ELF-1 (cell line): ENCODE measurements at places on chromosomes 5 and 9.
A peak's percentile ranks its signal among the peaks of the same experiment; 100 is the strongest.

GRCh38 chr9:69019808-69020207 lies 5.9 kb upstream of the PRKACG start:
- no peak for DNase-seq

DNA sequence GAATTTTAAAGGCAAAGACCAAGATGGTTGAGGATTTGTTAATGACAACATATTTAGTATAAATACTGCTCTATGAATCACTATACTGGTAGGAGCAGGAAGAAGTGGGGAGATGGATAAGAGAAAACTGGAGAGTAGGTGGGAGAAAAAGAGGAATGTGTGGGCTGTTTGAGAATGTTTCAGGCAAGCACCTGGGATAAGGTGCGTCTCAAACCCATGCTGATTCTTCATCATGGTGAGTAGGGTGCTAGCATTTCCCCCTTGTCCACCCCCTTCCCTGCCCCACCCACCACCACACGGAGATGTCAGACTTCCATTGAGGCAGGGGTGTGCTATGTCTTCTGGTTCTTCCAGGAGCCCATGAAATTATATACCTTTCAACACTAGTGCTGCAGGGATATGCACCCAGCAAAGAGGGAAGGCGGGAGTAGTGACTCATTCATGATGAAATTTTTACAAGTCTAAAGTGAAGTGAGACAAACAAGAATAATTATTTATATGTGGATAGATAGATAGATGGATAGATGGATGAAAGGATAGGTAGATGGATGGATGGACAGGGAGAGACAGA lies 54.3 kb downstream of the MTX3 start:
- no peak for DNase-seq

DNA sequence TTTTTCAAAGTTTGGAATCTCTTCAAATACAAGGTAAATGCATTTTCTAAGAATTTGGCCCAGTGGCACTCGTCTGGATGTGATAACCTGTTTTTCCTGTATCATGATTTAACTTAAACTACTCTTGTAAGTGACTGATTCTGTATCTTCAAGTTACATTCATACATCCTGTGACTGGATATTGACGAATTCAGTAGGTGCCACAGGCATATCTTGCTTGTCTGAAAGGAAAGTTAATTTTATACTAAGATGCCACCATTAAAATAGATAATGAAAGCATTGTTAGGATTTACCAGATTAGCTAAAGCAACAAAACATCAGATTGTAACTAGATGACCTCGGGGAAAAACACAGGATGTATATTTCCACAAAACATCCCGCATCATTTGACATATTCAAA lies 175.3 kb upstream of the ZNF608 start:
- no peak for DNase-seq

GRCh38 chr5:77095189-77095588 lies 8.1 kb upstream of the ZBED3 start:
- DNase-seq: no peak

GRCh38 chr9:116179568-116179967 lies 26.0 kb downstream of the PAPPA start:
- DNase-seq: no peak

DNA sequence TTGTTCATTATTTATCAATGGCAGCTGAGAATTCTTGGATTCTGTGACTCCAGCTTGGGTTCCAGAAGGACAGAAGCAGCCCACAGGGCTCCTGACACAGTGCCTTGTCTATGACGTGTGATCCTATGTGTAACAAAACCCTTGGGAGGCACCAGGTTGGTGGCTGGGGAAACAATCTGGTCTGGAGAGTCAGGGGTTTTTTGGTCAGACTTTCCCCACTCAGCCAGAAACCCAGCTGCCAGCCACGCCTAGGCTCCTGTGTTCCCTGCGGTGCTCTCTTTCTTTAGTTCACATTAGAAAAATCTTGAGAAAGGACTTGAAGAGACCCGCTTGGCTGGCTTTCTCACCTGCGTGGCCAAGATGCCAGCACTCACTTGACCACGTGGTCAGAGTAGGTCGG lies 15.5 kb upstream of the ZBED3 start:
- DNase-seq: no peak

DNA sequence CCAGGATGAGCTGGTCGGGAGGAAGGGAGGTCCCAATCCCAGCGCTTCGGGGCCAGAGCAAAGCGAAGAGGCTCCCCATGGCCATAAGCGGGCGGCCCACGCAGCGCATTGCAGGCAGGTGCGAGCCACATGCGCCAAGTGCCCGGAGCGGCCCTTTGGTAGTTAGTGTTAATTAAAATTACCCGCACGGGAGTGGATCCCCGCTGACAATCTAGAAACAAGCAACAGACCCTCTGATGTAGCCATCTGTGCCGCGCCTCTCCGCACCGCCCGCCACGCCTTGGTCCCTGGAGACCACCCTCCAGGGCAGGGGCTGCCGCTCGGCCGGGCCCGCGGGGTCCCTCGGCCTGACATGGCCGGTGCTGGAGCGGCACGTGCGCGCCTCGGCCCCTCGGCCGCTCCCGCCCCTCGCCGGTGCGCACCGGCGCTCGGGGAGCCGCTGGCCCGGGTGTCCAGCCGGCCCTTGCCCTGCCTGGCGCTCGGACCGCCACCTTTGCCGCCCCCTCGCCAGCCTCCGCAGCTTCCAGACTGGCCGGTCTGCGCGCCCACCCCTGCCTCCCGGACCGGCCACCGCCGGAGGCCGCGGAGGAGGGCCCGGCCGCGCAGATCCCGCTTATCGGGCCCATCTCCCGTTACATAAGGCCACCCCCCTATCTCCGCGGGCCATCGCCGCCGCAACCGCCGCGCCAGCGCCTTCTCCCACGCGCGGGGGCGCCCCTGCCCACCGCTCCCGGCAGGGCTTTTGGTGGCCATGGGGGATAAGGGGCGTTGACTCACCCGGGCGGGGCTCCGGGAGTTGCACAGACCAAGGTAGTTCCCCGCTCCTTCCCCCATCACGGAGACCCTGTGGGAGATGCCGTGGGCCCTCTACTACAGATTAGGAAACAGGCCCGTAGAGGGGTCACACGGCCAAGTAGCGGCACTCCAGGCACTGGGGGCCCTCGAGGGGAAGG lies 1.9 kb upstream of the IL13 start:
- peak; percentile 54 for DNase-seq
